ENCODE measurements at places on chromosomes 6 and 20. TPM values are rescaled to one million over a fixed set of nuclear protein-coding genes. Genes with fewer than 3 reads are reported as not detected.

DNA sequence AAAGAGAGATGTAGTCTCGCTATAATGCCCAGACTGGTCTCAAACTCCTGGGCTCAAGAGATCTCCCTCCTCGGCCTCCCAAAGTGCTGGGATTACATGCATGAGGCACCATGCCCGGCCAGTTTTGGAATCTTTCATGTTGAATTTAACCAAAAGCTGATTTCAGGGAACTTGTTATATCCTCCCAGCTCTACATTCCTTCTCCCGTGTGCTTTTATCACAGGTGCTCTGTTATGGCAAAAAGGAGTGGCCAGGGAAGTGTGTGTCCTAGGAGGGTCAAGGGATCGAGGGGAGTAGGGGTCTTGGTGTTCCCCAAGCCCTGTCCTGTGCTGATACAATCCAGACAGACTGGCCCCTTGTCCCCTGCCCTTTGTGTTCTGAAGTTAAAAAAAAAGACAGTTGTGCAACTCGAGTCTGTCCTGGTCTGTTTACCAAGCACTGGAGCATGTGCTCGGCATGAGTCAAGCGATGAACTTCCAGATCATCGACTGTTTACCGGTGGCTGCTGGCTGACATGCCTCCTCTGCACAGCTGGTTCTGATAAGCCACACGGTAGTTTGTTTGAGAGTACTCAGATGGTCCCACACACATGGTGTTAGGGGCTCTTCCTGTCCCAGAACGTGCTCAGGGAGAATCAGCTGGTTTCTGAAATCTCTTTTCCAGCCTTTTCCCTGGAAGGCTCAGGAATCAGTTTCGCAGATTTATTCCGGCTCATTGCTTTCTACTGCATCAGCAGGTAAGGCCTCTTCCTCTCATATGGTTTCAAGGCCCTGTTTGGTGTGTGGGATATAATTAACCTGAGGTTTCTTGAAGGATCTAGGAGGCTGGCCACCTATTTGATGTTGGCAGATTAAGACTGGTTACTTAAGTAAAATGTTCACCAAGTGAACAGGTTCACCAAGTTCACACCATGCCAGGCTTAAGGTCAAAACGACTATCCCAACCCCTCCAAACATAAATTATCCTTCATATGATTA, 52.6 kb upstream of the NAA20 start:
- no peak overlapping the region for H3K4me3 ChIP-seq
- peak overlapping the region; percentile 68 for H3K27ac ChIP-seq
- DNase-seq, result peak; percentile 73
- no peaks in the 10 kb centered on the region for H3K27me3 ChIP-seq

DNA sequence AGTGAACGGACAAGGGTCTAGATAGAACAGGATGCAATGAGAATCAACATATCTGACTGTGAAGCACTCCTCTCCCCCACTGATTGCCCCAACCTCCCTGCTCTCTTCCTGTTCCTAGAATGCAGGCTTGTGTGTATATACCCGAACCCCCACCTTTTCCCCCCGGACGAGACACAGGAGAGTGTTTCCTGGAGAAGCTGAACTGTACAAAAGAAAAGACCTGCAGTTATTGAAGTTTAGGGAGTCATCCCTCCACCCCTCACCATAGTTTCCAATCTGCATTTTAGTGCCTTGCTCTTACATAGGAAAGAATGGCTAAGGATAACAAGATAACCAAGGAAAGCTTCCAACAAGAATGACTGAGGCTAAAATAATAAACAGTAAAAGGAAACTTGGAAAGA, 55.5 kb upstream of the PDE10A start:
- H3K36me3 ChIP-seq, result no peaks in the 10 kb centered on the region
- no peaks in the 10 kb centered on the region for H3K27me3 ChIP-seq
- no peak for DNase-seq
- no peak overlapping the region for H3K27ac ChIP-seq

DNA sequence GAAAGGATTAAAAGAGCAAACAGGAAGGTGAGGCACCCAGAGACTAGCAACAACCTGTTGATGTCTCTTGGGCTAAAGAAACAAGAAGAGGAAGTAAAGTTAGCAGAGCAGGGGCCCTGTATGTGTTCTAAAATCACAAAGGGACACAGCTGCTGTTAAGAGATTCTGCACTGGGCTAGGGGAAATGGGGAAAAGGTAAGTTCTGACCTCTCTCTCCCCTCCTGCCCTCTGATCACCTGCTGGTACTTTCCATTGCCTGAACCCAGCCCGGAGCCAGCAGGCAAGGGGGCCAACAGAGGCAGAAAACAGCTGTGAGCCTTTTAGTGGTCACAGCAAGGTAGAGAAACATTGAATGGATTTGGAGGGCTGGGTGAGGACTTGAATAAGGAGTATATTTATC, 13.5 kb upstream of the CNR1 start:
- H3K27me3 ChIP-seq, result no peaks in the 10 kb centered on the region
- no peak overlapping the region for H3K27ac ChIP-seq
- H3K36me3 ChIP-seq, result no peaks in the 10 kb centered on the region

GRCh38 chr6:28587746-28588075, 62.0 kb downstream of the GPX5 start:
- no peaks in the 10 kb centered on the region for H3K4me1 ChIP-seq
- H3K27ac ChIP-seq, result no peak overlapping the region

GRCh38 chr6:121678245-121678644, 242.8 kb downstream of the GJA1 start:
- H3K27me3 ChIP-seq, result no peaks in the 10 kb centered on the region
- no peak overlapping the region for H3K27ac ChIP-seq
- no peak for DNase-seq
- no peaks in the 10 kb centered on the region for H3K36me3 ChIP-seq
- H3K4me3 ChIP-seq, result no peak overlapping the region

DNA sequence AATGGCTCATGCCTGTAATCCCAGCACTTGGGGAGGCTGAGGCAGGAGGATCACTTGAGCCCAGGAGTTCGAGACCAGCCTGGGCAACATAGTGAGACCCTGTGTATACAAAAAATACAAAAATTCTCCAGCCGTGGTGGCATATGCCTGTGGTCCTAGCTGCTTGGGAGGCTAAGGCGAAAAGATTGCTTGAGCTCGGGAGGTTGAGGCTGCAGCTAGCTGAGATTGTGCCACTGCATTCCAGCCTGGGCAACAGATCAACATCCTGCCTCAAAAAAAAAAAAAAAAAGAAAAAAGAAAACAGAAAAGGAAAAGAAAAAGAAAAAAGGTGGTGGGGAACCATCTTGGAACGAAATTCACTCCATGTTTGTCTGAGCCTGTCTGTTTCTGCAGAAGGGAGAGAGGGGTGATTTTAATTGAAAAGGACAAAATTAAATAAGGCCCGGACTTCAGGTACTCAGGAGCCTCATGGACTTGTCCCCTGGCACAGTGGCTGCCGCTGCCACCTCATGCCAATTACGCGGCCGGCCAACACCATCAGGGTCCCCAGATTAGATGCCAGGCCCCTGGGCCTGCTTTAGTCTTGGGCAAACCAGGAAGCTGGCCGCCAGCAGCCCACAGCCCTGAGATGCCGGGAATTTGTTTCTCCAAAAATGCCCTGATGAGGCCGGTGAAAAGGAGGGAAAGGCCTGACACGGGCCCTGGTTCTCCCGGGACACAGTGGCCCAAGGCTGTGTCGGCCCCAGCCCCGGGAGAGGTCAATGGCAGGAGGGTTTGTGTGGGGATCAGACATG, 37.8 kb upstream of the STX16 start:
- no peaks in the 10 kb centered on the region for H3K27me3 ChIP-seq
- H3K36me3 ChIP-seq, result no peaks in the 10 kb centered on the region
- no peak overlapping the region for H3K27ac ChIP-seq
- H3K4me1 ChIP-seq, result no peaks in the 10 kb centered on the region
- DNase-seq, result no peak
- H3K4me3 ChIP-seq, result no peak overlapping the region

GRCh38 chr6:36442103-36442670, 467 bp downstream of the PXT1 start:
- peak overlapping the region; percentile 93 for H3K27ac ChIP-seq
- peaks cover 31% of the 10 kb centered on the region for H3K4me1 ChIP-seq

- no peak overlapping the region for H3K27ac ChIP-seq
- H3K4me3 ChIP-seq, result no peak overlapping the region
- no peaks in the 10 kb centered on the region for H3K27me3 ChIP-seq
- H3K4me1 ChIP-seq, result no peaks in the 10 kb centered on the region
- no peaks in the 10 kb centered on the region for H3K36me3 ChIP-seq
Measured at GRCh38 chr20:38229376-38230252, 30.9 kb downstream of the KIAA1755 start.

GRCh38 chr20:12644461-12644860, 364.3 kb upstream of the SPTLC3 start:
- H3K4me1 ChIP-seq, result no peaks in the 10 kb centered on the region
- H3K27me3 ChIP-seq, result no peaks in the 10 kb centered on the region
- no peak overlapping the region for H3K27ac ChIP-seq
- H3K4me3 ChIP-seq, result no peak overlapping the region

Gene CRISP3
- total RNA-seq, result 16.4 TPM

Gene TFEB
- 11.4 TPM for total RNA-seq

Gene SSTR4
- not detected for total RNA-seq

- no peak for DNase-seq
- H3K36me3 ChIP-seq, result no peaks in the 10 kb centered on the region
- no peaks in the 10 kb centered on the region for H3K27me3 ChIP-seq
- no peaks in the 10 kb centered on the region for H3K4me1 ChIP-seq
- H3K27ac ChIP-seq, result no peak overlapping the region
Measured at GRCh38 chr6:166751051-166751595, 124.1 kb upstream of the RPS6KA2 start.

Gene C6orf58
- total RNA-seq, result 0.34 TPM

GRCh38 chr6:90209527-90209926, 87.1 kb downstream of the BACH2 start:
- H3K4me3 ChIP-seq, result no peak overlapping the region
- no peak for DNase-seq
- H3K36me3 ChIP-seq, result no peaks in the 10 kb centered on the region
- no peaks in the 10 kb centered on the region for H3K27me3 ChIP-seq
- no peaks in the 10 kb centered on the region for H3K4me1 ChIP-seq

Gene LPA
- 1.3 TPM for total RNA-seq

Gene CLPSL2
- total RNA-seq, result 1.4 TPM

DNA sequence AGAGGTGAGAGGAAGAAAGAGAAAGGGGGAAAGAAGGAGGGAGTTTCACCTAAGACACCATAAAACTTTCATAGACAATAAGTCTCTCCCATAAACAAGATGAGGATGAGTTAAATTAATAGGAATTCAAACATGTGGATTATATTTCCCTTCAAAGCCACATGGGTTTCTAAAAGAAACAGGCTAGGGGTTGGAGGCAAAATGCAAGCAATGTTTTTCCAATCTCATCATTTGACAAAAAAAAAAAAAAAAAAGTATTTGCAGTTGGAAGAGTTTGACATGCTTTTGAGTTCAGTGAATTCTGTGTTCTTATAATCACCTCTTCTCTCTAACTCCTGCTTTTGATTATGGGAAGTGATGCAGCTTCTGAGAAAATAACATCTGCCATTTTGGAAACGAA, 286.5 kb upstream of the PRND start:
- no peaks in the 10 kb centered on the region for H3K4me1 ChIP-seq
- H3K27ac ChIP-seq, result no peak overlapping the region
- no peak overlapping the region for H3K4me3 ChIP-seq

DNA sequence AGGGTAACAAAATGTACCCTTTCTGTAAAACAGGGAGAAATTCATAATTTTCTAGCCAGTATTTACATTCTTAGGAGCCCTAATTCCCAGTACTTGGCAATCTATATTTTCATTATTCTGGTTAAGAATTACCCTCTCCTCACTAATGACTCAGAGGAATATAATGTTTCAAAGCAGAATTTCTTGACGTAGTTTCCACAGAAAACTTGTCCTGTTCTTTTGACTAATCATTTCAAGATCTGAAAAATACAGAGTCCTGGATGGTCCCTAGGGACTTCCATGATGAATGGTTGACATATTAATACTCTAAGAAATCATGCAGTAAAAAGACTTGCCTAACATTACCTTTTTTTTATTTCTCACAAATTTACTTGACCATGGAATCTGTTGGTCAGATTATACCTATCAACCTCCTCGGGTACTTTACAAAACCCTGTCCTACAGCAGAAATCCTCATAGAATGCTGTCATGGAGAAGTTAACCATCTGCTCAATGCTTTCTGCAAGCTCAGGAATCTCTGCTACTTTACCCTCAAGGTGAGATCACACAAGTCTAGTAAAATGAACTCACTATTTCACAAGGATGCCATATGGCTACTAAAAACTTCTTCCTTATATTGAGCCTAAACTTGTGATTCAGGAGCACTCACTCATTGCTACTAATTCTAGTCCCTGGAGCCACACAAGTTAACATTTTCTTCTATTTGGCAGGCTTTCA, 202.1 kb upstream of the CNR1 start:
- no peaks in the 10 kb centered on the region for H3K27me3 ChIP-seq
- no peak for DNase-seq
- no peaks in the 10 kb centered on the region for H3K36me3 ChIP-seq
- H3K4me1 ChIP-seq, result no peaks in the 10 kb centered on the region

GRCh38 chr6:34360556-34360955, 31.9 kb downstream of the NUDT3 start:
- no peak overlapping the region for H3K4me3 ChIP-seq
- H3K36me3 ChIP-seq, result no peaks in the 10 kb centered on the region
- H3K4me1 ChIP-seq, result peaks cover 8% of the 10 kb centered on the region
- H3K27me3 ChIP-seq, result no peaks in the 10 kb centered on the region

DNA sequence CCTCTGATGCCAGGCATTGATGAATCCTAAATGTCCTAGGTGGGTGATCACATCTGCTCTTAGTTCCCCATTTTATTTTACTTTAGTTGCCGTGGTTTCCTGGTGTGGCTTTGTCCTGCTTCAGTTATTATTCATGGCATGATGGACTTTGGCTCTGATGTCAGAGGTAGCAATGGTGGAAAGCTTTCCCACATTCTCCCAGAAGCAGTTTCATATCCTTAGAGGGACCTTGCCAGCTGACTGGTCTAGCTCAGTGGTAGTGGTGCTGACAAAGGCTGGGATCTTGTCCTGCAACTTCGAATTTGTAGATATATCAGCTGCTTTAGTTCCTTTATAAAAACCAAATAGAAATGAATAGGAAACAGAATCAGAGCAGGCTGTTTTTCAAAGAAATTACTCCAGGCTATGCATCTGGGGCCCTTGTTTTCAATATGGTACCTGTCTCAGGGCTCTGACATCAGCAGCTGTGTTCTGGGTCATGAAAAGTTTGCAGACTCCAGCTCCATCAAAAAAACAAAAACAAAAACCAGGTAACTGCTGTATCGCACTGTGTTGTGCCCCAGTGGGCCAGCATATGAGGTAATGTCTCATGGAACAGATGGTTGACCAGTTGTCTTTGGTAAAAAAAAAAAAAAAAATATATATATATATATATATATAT, 133.7 kb downstream of the PLCB4 start:
- H3K27ac ChIP-seq, result no peak overlapping the region
- no peaks in the 10 kb centered on the region for H3K27me3 ChIP-seq
- DNase-seq, result no peak
- H3K4me1 ChIP-seq, result no peaks in the 10 kb centered on the region
- no peaks in the 10 kb centered on the region for H3K36me3 ChIP-seq
- H3K4me3 ChIP-seq, result no peak overlapping the region

- no peak overlapping the region for H3K4me3 ChIP-seq
- no peaks in the 10 kb centered on the region for H3K27me3 ChIP-seq
- no peak overlapping the region for H3K27ac ChIP-seq
- no peaks in the 10 kb centered on the region for H3K36me3 ChIP-seq
- no peak for DNase-seq
Measured at GRCh38 chr6:4318321-4318720, 182.9 kb upstream of the ECI2 start.

Data from pancreas (tissue), 10 donors.